ENCODE measurements at places on chromosomes 4 and X.

DNA sequence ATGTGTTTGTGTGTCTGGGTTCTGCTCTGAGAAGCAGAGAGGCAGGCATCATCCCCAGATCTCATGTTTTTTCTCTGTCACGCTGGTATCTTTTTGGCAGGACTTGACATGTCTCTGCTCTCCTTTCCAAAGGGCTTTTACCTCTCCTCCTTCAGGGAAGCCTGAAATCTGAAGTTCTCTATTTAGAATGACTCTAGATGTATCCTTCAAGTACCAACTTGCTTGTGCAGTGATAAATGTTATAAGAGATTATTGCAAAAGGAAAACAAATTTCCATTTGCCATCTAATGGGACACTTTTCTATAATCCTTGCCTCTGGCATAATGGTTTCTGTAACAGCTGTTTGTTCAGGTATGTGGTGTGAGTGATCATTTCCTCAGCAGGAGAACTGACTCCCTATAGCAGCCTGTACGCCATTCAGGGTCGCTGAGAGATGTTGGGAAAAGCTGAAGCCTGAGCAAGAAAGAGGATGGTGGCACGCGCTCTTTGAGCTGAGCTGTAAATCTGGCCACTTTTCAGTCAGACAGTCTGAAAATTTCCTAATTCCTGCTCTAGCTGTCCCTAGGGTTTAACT, 72.5 kb downstream of the CNGA2 start:
- no peak for DNase-seq

GRCh38 chr4:118877797-118878196, 10.9 kb upstream of the SYNPO2 start:
- DNase-seq, result no peak

DNA sequence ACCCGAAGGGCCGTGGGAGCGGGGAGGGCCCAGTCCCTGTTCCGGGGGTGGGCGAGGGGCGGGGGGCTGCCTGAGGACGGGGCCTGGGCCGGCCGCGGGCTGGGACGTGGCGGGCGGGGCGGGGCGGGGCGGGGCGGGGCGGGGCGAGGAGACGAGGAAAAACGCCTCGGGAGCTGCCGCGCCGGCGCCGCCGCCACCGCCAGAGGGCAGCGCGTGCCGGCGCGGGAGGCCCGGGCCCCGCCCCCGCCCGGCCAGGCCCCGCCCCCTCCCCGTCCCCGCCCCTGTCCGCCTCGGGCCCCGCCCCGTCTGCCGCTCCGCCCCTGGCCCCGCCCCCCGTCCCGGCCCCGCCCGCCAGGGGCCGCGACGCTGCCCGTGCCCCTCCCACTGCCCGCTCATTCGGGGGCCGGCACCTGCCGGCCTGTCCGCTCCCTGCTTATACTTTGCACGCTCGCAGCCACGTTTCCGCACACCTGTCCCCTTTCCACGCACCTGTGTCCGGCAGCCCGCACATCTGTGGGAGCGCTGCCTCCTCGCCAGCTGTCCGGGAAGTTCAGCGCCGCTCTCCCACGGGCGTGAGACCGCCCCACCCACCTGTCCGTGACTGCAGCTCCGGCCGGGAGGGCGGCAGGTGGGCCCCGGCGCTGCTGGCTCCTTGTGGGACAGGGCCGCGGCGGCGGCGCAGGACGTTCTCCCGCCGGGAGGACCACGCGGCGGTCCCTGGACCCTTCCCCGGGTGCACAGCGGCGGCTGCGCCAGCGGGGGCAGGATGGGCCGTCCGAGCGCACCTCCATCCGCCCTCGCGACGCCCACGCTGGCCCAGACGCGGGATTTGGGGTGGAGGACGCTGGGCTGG, 1.7 kb upstream of the FGFRL1 start:
- peak; percentile 69 for DNase-seq

- DNase-seq, result no peak
Measured at GRCh38 chr4:98195005-98195404, 51.7 kb upstream of the STPG2 start.

DNA sequence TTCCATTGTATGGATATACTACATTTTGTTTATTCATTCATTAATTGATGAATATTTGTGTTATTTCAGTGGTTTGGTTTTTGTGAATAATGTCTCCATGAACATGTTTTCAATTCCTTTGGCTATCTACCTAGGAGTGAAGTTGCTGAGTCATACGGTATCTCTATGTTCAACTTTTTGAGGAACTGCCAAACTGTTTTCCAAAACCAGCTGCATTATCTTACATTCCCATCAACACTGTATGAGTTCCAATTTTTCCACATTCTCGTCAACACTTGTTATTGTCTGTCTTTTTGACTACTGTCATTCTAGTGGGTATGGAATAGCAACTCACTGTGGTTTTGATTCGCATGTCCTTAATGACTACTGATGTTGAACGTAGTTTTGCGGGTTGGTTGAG, 388.6 kb upstream of the MAGEB2 start:
- DNase-seq, result no peak

DNA sequence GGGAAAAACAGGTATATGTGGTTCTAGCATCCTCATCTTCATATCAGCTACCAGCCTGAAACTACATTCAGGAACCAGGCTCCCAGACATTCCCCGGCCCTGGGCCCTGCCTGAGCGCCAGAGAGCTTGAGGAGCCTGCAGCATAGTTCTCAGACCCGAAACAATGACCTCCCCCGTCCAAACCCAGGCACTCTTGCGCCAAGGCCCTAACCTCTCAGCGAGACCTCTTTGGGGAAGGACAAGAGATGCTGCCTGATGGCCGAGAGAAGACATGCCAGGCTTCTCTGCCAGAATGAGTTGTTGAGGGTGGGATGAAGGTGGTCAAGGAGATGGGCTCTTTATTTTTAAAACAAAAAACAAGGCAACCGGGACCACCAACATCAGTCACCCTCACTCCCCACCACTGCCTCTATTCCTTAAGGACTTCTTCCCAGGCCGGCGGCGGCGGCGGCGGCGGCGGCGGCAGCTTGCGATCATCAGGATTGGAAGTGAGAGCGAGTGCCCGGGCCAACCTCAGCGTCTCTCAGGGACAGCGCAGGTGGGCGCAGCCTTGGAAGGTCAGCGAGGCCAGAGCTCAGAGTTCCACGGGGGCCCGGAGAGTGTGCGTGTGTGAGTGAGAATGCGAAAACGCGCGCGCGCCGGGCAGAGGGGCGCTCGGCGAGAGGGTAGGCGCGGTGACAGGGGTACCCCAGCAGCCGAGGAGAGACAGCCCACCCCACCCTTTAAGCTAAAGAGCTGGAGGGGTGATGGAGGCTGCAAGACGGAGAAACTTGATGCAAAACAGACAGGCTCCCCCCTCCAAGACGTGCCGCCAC, 601 bp downstream of the INPP4B start:
- no peak for DNase-seq

DNA sequence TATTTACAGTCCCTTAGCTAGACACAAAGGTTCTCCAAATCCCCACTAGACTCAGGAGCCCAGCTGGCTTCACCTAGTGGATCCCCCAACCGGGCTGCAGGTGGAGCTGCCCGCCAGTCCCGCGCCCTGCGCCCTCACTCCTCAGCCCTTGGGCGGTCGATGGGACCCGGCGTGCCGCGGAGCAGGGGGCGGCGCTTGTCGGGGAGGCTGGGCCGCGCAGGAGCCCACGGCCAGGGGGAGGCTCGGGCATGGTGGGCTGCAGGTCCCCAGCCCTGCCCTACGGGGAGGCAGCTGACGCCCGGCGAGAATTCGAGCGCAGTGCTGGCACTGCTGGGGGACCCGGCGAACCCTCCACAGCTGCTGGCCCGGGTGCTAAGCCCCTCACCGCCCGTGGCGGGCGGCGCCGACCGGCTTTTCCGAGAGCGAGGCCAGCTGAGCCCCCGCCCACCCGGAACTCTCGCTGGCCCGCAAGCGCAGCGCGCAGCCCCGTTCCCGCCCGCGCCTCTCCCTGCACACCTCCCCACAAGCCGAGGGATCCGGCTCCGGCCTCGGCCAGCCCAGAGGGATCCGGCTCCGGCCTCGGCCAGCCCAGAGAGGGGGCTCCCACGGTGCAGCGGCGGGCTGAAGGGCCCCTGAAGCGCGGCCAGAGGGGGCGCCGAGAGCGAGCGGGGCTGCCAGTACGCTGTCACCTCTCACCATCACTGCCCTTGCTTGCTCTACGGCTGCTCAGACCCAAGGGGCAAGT, 39.4 kb downstream of the WFS1 start:
- no peak for DNase-seq

DNA sequence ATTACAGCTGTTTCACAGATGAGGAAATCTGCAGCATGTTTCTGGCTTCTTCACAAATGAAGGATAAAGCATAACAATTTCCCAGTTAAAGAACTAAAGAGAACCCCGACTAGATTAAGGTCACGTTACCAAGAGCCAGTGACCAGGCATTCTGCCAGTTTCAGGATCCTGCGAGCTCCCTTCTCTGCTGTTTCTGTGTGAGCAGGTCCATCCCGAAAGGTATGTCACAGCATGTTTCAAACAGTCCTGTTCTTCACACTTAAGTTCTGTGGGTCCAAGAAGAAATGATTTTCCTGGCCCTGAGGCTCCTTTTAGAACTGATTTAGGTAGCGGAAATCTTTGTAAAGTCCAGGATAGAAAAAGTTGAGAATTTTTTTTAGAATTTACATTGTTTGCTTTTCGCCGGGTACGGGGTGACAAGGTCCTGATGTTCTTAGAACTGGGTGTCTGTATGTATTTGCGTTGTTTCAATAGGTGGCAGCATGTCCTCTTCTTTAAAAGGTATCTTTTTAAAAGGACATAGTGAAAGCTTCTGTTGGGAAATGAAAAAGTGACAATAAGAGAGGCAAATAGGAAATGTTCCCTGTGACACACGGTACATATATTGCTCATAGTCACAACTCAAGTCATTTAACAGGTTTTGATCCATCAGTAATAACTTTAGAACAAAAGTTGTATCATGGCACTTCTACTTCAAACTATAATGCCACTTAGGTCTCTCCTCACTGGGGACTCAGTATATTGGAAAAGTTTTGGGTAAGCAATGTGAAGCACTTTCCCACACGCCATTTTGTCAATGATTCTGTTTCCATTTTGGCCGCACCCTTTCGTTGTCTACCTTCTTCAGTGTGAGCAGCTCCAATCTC, 18.4 kb downstream of the IL21 start:
- DNase-seq, result peak; percentile 11

- DNase-seq, result no peak
Measured at GRCh38 chr4:38489011-38489861, 174.8 kb upstream of the KLF3 start.

DNA sequence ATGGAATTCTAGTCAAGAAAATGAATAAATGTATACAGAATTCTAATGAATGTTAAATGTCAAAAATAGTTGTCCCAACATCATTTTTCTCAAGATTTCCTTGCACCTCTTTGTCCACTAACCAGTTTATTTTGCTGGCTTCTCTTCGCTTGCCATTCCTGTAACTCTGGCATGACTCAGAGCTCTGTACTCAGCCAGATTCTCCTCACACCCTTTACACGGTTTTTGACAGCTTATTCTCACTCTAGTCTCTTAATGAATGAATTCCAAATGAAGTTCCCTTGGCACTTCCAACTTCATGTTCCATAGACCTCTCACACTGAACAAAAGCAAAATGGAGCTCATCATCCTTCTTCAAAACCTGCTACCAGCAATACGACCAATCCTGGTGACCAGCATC, 419.3 kb upstream of the SLIT2 start:
- no peak for DNase-seq

DNA sequence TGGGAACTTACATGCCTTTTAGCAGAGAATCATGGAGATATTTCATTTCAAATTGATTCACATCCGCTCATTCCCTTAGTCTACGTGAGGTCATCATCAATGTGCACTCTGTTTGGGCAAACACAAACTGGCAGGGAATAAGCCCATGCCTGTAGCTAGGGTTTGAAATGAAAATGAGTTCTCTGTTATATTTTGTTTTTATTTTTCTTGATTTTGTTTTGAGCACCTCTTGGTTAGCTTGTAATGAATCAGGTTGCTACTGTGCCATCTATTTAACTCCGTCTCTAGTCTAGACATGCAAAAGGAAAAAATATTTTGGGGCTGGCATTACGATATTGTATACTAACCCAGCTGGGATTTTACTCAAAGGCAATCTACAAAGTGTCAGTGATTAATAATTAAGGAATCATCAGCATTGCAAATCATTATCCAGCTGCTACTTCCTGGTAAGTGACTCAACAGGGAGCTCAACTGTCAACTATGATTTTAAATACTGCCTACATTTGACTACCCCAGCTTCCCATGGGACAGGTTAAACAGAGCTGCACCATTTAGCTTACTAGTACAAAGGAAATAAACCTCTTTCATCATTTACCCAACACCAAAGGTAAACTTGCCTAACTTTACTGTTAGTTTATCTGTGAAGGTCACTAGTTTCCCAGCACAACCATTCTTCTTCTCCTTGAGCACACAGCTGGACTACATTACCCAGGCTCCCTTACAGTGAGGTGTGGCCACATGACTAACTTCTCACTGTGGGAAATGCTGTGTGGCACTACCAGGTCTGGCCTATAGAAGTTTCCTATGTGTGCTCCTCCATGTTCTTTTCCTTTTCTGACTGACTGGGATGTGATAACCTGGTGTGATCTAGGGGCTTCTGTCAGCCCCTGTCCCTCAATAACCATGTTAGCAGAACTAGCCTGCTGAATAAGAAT, 21.2 kb upstream of the TRPC5OS start:
- DNase-seq, result peak; percentile 2

DNA sequence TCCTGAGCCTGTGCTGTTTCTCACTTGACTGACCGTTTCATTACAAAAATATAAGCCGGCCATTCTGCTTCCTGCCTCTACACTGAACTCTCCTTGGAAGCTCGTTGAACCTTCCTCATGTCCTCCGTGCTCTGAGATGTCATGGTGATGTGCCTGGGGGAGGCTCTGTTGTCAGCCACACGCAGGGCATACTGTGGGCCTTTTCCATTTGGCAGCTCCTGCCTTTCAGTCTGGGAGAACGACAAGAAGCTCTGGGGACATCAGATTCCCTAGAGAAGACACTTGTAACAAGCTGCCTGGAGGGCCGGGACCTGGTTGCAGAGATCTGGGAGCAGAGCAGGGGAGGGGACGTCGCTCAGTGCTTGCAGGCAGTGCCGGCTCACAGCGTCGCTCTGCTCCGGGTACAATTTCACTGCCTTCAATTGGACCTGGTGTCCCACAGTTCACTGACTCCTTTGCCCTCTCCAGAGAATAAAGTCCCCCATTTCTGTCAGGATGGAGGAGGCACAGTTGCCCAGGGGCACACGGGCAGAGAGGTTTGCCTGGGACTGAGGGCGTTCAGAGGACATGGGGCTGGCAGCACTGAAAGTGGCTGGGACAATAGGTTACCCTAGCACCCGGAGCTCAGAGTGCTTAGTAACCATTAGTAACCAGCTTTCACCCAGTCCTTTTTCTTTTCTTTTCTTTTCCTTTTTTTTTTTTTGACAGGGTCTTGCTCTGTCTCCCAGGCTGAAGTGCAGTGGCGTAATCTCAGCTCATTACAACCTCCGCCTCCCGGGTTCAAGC, 19.1 kb upstream of the MECP2 start:
- no peak for DNase-seq

DNA sequence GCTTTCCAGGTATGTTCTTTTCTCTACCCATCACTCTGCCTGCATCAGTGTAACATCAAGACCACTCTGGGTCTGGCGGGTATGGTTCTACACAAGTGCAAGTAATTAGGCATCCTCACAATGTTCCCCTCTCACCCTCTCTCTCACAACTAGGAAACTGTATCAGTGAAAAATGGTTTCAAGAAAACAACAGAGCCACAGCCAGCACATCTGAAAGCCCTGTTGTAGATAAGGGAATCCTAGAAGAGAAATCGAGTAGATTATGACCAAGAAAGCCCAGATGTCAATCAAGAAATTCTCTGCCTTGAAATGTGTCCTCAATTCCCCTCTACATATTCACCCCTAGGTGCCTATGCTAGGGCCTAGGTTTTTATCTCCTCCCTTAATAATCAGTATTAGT, 281.3 kb upstream of the ANKRD50 start:
- no peak for DNase-seq

- DNase-seq, result no peak
Measured at GRCh38 chr4:3262208-3263052, 13.5 kb downstream of the MSANTD1 start.

GRCh38 chr4:53021754-53022512, 159.8 kb downstream of the RASL11B start:
- DNase-seq, result no peak

Data from inflammatory macrophage treated with lipopolysaccharide for 4 hours (primary cell).